ENCODE measurements at places on chromosomes 3 and 15.

DNA sequence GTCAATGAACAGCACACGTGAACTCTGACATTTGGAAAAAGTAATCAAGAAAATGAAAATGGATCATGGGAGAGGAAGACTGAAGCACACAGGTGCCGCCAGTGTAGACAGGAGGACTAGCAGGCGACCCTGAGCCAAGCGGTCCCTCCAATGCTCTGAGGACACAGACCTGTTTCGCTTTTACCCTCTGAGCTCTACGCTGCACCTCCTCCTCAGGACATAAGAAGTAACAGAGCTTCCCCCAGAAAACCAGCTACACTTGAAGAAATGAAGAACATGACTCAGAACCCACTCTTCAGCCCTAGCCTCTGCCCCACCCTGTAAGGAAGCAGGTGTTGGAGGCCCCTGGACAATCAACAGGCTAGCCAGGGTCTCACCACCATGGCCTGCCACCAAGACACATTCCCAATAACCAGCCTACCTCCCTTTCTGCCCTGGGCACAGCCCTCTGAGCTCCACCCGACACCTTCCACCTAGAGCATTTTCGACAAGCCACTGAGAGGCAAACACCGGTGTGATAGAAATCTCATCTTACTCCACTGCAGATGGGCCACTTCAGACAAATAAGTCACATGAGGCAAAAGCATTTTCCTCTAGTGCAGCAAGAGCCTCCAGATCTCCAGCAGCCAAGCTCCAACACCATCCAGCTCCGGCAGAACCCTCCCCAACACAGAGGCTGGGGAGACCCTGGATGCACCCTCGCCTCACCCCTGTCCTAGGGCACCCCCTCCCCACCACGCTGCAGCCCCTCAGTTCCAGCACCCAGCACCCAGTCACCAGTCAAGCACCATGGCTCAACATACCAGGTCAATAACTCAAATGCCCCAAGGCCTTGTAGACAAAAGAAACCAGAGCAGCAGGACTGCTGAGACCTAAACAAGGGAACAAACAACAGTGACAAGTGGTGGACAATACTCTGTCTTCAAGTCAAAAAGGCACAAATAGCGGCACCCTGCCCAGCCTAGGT is 11.4 kb downstream of the FAM174B start:
- DNase-seq, result no peak

GRCh38 chr3:111069974-111070771 is 1.4 kb upstream of the NECTIN3 start:
- DNase-seq, result no peak

DNA sequence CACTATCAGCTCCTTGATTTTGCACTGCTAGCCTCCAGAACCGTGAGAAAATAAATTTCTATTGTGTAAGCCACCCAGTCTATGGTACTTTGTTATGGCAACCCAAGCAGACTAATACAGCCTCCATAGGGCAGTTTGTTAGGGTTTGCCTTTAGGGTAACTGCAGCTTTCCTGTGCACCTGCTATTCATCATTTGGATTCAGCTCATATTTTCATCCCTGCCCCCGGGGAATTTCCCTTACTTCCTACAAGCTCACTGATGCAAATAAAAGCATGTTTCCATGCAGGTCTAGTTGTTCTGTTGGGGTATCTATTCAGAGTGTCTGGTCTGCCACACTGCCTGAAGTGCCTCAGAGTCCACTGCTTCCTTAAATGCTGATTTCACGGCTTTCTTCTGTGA is 48.6 kb upstream of the ATOSA start:
- no peak for DNase-seq

DNA sequence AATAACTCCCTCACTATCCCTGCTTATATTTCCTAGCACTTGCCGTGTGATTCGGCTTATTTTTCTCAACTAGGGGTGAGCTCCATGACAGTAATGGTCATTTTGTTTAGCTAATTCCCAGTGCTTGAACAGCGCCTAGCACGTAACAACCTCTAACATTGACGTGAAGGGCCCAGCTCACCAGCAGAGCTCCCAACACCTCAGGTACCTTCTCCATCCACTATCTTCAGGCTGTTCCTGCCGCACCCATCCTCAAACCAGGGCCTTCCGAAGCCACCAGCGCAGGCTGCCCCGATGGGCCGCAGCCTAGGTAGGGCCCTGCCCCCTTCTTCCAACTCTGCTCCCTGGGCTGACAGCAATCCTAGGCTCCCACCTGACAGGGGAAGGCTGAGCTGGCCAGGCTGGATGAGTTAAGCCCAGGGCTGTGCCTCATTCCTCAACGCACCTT is 751 bp upstream of the RPS17 start:
- no peak for DNase-seq

- DNase-seq, result no peak
Observed at GRCh38 chr3:53079147-53079546, 33.3 kb upstream of the SFMBT1 start.

DNA sequence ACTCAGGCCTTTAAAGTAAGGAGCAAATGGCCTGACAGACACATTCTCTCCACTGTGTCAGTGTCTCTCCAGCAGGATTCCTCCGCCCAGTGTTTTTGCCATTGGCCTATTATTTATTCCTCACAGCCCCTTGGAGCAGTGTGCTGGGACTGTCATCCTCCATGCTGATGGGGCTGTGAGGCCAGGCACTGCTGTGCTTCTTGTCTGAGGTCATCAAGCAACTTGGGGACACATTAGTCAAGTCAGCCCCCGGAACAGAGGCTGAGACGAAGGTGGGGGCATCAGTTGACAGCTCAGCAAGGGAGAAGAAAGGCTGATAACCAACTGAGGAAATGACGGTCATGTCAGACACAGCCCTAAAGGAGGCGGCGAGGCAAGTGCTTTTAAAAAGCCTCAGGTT is 67.4 kb downstream of the XXYLT1 start:
- no peak for DNase-seq

DNA sequence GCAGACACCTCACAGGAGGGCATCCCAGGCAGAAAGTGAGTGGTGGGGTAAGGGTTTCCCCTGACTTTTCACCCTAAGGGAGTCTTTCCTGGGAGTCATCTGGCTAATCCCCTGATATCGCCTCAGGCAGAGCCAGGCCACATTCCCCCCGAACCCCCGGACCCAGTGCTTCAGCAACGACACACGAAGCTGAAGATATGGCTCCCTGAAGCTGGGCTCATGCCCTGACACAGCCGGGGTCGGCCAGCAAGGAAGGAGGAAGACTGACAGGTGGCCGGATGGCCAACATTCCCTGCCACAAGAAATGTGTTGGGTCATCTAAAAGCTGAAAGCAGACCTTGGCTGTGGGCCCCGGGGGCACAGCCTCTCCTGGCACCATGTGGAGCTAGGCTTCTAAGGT is 14.4 kb downstream of the CHST13 start:
- no peak for DNase-seq

DNA sequence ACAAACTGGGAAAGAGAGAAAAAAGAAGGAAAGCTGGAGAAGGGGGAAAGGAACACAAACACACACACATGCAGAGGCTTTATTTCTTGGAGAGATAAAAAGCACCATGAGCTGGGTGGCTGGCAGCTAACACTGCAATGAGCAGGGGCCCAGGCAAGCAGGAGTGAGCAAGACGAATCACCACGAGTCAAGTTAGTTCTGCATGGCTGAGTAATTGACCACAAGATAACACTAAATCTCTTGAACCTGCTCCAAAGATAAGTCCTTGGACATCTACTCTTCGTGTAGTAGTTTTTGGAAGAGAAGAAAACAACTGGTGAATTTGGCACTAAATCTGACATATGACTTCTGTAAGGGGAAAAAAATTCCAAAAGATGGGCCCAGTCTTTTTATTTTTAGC is 100.9 kb downstream of the MYO5A start:
- no peak for DNase-seq

GRCh38 chr15:85854345-85855097 is 59.8 kb upstream of the KLHL25 start:
- DNase-seq, result peak; percentile 69

DNA sequence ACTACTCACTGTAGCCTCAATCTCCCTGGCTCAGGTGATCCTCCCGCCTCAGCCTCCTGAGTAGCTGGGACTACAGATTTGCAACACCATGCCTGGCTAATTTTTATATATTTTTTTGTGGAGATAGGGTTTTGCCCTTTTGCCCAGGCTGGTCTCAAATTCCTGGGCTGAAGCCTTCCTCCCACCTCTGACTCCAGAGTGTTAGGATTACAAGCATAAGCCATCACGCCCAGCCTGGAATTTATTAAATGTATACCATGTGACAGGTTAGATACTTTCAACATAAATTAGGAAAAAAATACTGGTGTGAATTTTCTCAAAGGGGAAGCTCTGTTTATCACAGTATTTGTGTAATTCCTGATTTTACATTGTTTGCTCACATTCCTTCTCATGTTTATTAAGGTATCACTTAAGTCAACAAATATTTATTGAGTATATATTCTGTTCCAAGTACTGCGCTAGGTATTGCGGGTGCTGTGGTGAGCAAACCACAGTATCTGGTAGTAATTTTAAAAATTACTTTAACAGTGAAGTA is 24.8 kb downstream of the PPP4R2 start:
- DNase-seq, result no peak

DNA sequence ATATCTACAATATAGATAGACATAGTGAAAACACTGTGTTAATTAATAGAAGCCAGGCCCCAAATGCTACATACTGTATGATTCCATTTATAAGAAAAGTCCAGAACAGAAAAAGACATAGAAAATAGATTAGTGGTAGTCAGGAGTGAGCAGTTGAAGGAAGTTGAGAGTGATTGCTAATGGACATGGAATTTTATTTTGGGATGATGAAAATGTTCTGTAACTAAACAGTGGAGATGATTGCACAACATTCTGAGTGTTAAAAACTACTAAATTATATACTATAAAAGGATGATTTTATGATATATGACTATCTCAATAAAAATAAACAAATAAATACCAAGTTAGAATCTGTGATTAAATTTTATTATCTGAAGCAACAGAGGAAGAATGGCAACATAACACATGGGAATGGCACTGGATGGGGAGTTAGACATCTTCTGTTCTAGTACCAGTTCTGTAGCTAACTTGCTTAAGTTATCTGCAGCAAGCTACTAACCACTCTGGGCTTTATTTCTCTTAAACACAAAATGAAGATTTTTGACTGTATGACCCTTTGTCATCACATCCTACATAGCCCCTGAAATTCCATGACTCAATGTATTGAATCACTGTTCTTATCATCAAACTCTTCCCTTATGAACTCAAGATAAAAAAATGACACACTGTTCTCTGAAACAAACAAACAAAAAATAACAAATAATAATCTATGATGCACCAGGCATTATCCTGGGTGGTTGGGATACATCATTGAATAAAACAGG is 612.7 kb downstream of the TBL1XR1 start:
- no peak for DNase-seq

- DNase-seq, result no peak
Observed at GRCh38 chr15:39804026-39804425, 21.4 kb upstream of the FSIP1 start.
